ENCODE measurements at places on chromosomes 12 and 14.

GRCh38 chr12:116693286-116694227 lies 44.3 kb downstream of the SPRING1 start:
- no peak for DNase-seq

- DNase-seq = no peak
Observed at GRCh38 chr12:79818856-79819255, 116.0 kb downstream of the PPP1R12A start.

DNA sequence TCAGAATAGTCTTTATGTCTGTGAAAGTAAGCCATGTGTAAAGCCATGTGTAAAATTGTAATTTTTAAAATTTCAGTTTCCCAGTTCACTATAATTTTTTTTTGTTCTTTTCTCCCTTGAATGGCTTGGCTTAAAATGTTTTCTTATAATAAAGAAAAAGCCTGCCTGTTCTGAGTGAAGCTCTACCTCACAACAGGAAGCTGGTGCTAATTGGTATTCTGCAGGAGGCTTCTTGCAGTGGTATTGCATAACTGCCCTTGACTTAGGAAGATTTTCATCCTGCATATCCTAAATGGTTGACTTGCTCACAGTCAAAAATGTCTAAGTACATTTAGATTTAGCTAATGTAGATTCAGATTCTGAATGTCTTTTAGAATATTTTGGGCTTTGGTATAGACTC lies 49.5 kb downstream of the ATP2A2 start:
- no peak for DNase-seq

DNA sequence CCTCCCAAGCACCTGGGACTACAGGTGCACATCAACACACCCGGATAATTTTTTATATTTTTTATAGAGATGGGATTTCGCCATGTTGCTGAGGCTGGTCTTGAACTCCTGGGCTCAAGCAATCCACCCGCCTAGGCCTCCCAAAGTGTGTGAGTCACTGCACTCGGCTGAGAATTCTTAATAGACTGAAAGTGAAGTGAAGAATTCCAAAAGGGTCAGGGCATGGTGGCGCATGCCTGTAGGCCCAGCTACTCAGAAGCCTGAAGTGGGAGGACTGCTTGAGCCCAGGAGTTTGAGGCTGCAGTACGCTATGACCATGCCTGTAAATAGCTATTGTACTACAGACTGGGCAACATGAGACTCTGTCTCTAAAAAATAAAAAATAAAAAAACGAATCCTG lies 43.7 kb downstream of the TCHP start:
- no peak for DNase-seq

GRCh38 chr14:93219103-93219726 lies 12.2 kb downstream of the UBR7 start:
- DNase-seq = no peak

- DNase-seq = no peak
Observed at GRCh38 chr12:79532907-79533288, 157.9 kb downstream of the PAWR start.

GRCh38 chr12:27754795-27755194 lies 25.2 kb upstream of the KLHL42 start:
- DNase-seq = no peak

- no peak for DNase-seq
Observed at GRCh38 chr14:94367347-94368242, 20.8 kb downstream of the SERPINA1 start.

- DNase-seq = no peak
Observed at GRCh38 chr14:54483846-54484245, 4.9 kb downstream of the GMFB start.

- no peak for DNase-seq
Observed at GRCh38 chr12:48982397-48983080, 4.4 kb downstream of the WNT1 start.

- no peak for DNase-seq
Observed at GRCh38 chr14:64966976-64967375, 5.2 kb downstream of the RAB15 start.

DNA sequence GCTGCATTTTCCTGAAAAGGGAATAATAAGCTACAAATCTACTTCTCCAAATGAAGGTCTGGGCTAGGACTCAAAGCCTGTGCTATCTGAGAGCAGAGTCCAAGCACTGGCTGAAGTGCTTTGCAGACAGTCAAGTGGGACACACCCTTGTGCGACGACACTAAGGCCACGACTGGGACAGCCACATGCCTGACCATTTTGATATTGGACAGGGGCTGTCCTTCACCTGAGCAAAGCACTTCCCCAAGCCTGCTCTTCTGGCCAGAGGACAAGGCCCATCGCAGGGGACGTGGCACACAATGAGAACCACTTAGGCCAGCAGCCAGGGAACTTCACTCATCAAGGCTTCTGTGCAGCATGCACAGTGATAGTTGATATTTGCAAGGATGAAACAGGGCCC lies 71.4 kb downstream of the RBM19 start:
- DNase-seq = no peak

GRCh38 chr12:81759190-81760051 lies at the start of gene PPFIA2:
Gene PPFIA2 (minus strand): TSS chr12:81759350.
- DNase-seq = no peak

DNA sequence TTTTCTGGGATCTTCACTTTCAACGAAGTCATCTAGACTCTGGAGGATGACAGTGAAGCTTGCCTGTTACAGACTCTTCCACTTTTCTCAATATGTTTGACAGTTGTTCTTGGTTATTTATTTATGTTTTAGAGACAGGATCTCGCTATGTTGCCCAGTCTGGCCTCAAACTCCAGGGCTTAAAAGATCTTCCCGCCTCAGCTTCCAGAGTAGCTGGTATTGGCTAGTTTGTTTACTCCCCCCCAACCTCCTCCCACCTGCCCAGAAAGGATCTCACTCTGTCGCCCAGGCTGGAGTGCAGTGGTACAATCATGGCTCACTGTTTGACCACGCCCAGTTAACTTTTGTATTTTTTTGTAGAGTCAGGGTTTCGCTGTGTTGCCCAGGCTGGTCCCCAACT lies 3.3 kb downstream of the SPATS2 start:
- DNase-seq = no peak

- no peak for DNase-seq
Observed at GRCh38 chr12:19411234-19412204, 27.8 kb upstream of the AEBP2 start.

DNA sequence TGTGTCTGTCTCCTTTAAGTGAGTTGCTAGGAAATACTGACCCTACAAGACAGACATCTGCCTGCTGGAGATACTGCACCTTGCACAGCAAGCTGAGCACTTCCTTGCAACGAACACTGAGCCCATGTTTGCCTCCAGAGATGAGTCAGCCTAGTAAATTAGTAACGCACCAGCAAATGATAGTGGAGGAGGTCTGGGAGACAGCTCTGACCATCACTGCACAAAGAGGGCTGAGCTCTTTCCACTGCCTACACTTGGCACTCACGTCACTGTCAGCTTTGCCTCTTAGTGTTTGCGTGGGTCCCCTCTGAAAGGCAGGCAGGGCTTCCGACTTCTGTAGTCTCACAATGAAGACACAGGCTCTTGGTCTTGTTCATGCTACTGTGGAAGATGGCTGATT lies 109.0 kb downstream of the APAF1 start:
- DNase-seq = no peak

GRCh38 chr14:30748343-30748742 lies 126.0 kb upstream of the COCH start:
- no peak for DNase-seq

DNA sequence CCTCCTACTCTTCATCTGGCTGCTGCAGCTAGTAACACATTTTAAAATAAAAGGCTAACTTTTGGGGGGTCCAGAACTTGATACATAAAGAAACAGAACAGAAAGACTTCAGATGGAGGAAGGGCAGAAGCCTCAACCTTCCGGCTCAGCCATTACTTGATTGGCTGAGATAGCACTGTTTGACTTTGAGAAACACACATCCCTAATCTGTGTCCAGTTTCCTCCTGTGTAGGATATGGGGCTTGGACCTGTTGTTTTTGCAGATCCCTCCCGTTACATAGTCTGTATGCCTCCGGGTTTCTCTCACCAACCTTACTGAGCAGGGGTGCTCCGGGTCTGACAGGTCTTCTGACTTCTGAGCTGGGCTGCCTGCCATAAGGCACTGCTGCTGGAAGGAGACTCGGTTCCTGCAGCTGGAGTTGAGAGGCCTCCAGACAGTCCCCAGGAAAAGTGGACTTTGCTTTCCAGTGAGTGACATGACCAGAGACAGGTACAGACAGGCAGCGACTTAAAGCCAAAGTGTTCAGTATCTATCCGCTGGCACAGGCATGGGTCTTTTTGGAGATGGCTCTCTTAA lies 8.3 kb upstream of the ZNF641 start:
- DNase-seq = no peak

- no peak for DNase-seq
Observed at GRCh38 chr12:65814038-65814437, 10.2 kb upstream of the HMGA2 start.

- no peak for DNase-seq
Observed at GRCh38 chr12:92472201-92472600, 230.6 kb upstream of the PLEKHG7 start.

DNA sequence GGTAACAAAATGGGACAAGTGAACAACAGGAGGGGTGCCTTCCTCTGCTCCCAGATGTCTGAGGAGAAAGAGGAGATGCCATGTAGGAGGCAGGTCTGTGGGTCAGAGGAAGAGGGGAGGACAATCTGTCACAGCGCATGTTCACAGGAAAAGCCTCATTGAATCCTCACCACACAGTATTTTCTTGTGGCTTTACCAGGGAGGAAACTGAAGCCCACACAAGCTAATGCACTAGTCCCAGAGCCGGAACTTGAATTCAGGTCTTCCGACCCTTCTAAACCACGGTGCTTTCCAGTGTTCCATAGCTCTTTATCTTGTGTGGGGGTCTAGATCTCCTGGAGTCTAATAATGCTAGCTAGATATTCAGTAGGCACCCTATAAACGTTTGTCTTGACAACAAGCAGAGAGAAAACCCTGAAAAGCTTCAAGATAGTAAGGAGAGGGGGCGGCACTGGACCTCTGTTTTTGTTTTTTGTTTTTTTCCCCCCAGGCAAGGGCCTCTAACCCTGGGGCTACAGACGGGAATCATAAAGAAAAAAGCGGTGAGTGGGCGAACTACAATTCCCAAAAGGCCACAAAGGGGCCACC lies 371 bp upstream of the SHMT2 start:
- DNase-seq = no peak

DNA sequence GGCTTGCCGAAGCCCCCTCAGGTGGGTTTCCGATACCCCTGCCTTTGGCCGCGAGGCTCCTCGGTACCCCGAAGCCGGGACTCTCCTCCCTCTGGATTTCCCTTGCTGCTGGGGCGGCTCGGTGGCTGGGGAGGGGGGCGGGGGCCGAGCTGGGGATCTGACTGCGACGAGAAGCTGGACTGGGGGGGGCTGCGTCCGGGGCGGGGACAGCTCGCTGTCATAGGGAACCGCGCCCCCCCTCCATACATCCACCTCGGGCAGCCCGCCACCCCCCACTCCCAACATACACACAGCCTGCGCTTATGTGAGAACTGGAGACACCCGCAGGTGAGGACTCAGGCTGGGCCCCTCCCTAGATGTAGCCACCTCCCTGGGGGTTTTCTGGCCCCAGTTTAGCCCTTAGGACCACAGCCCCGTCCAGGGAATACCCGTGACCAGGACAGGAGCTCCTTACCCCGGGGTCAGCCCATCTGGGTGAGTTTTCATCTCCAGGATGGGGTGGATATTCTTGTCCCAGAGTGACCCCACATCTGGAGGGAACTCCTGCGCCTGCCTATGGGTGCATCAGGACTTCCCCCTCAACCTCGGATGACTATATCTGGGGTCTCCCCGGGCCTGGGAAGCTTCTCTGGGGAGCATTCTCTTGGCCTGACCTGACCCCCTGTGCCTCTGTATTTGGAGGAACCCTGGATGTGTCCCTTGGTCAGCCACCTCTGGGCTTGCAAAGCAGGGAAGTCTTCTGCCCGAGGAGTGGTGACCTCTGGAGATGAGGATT lies 687 bp downstream of the ASIC1 start:
- no peak for DNase-seq

- DNase-seq = no peak
Observed at GRCh38 chr12:64944966-64945365, 120.5 kb downstream of the TBC1D30 start.

DNA sequence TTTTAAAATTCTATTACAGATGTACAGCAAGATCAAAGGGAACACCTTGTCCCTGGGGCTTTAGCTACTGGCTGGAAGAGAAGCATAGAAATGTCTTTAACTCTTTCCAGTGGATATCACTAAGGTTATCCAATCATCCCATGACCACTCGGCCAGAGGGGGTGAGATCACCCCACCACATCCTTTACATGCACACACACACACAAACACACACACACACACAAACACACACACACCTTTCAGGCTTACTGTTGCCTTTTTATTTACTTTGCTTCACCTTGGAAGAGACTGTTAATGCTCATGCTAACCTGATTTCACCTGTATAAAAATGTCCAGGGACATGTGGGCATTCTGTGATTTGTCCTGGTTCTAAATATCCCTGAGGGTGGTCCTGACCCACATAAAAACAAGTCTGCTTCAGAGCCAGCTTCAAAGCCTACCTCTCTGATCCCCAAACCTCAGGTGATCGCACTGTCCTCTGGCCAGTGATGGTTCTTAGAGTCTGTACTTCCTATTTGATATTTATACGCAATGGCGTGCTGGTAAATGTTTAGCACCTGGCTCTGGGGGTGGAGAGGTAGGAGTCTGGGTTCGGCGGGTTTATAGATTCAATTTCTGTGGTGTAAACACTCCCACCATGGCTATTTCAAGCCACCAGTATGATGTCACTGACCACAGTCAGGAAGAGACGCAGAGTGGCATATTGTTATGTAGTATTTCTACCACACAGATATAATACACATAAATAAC lies 166.1 kb upstream of the EEA1 start:
- DNase-seq = no peak

- DNase-seq = no peak
Observed at GRCh38 chr14:57038689-57039088, 228.4 kb upstream of the OTX2 start.

DNA sequence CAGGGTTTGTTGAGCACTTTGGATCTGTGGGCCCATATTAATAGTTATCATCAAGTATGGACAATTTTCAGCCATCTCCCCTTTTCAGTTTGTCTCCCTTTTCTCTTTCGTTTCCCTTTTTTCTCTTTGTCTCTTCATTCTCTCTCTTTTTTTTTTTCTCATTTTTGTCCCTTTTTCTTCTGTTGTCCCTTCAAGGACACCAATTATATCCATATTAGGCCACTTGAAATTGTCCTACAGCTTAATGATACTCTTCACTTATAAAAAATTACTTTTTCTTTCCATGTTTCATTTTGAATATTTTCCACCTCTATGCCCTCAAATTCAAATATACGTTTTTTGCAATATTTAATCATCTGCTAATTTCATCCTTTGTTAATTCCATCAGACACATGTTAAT lies 53.3 kb downstream of the MAP4K5 start:
- DNase-seq = no peak

GRCh38 chr12:2052826-2053678 lies at the start of gene CACNA1C:
Gene CACNA1C (plus strand): TSS chr12:2052987. CDS start chr12:2053563, 576 bp downstream.
- no peak for DNase-seq

DNA sequence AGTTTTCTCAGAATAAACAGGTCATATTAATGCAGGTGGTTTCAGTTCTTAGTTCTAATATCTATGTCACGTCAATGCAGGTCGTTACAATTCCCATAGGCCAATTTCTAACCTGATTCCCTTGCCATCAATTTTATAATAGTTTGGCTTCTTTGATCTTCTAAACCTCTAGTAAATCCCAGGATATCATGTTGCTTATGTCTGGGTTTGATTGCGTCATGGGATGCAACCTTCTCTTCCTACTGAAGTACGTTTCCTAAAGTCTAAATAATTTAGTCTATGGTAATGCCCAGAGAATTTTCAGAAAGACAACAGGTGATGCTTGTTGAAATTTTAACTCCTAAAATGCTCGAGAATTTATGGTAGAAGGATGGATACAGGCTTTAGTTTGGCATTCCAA lies 19.2 kb downstream of the TAS2R7 start:
- no peak for DNase-seq

GRCh38 chr14:36619131-36619530 lies 36.7 kb upstream of the NKX2-8 start:
- no peak for DNase-seq

Data from cortex of kidney (tissue), 1 donor.